ENCODE measurements at places on chromosomes 16 and 17.
A peak's percentile ranks its signal among the peaks of the same experiment; 100 is the strongest.

GRCh38 chr16:35570946-35571345 lies 2111.5 kb downstream of the TP53TG3F start:
- no peak for DNase-seq

DNA sequence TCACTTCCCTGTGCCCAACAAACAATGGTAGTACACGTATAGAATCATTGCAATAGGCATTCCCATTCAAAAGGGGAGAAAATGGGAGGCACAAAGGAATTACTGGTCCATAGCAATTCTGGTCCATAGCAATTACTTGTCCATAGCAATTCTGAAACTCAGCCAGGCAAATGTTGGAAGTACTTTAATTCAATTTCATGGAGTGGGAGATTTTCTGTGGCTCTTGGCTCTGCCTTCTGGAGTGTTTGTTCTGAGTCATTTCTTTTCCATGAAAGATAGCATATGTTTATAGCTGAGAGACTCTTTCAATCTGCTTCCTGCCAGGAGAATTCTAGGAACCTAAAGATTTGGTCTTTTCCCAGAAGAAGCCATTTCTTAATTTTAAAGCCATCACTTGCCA lies 182.8 kb upstream of the ELAC2 start:
- DNase-seq: no peak

DNA sequence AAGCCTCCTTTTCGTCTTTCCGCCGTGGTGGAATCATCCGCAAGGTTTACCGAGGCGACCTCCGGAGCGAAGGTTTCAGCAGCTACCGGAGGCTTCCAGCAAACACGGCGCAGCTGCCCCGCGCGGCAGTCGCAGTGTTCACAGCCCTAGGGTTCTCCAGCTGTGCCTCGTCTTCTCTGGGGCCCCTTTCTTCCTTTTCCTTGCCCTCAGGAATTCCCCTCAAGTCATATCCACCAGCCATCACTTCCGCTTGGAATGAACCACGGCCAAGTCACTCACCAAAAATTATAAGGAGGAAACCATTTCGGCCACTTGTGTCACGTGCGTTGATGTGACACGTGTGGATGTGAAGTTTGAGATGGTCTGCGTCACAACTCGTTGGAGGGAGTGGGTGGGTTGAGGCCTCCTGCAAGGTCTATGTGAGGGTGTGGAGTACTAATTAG lies 636 bp upstream of the ERN1 start:
- peak; percentile 96 for DNase-seq

DNA sequence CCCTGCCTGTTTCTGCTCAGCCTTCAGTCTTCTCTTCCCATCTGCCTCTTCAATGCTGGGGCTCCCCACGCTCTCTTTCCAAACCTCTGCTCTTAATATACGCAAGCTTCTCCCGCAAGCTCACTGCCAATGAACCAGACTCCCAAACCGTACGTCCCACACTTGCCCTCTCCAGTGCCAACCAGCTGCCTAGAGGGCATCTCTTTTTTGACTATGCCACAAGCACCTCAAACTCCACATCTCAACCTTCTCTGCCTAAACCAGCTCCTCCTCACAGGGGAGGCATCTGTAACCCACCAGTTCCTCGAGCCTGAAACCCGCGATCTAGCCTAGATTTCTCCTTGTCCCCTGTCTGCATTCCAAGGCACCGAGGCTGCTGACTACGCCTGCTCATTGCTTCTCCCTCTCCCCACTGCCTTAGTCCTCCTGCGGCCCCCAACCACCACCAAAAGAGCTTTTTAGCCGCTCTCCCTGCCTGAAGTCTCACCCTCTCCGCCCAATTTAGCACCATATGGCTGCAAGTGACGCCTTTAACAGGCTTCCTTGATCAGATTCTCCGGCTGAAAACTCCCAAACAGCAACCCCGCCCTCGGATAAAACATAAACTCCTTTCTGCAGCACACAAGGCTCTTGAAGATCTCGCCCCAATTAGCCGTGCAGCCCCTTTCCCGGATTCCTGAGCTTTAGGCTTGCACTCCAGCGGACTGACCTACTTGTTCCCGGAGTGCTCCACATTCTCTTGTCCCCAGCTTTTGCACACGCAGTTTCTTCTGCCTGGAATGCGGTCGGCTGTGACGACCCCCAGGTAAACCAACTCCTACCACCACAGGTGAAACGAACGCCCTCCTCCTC lies 1.5 kb downstream of the GGA2 start:
- DNase-seq: no peak

DNA sequence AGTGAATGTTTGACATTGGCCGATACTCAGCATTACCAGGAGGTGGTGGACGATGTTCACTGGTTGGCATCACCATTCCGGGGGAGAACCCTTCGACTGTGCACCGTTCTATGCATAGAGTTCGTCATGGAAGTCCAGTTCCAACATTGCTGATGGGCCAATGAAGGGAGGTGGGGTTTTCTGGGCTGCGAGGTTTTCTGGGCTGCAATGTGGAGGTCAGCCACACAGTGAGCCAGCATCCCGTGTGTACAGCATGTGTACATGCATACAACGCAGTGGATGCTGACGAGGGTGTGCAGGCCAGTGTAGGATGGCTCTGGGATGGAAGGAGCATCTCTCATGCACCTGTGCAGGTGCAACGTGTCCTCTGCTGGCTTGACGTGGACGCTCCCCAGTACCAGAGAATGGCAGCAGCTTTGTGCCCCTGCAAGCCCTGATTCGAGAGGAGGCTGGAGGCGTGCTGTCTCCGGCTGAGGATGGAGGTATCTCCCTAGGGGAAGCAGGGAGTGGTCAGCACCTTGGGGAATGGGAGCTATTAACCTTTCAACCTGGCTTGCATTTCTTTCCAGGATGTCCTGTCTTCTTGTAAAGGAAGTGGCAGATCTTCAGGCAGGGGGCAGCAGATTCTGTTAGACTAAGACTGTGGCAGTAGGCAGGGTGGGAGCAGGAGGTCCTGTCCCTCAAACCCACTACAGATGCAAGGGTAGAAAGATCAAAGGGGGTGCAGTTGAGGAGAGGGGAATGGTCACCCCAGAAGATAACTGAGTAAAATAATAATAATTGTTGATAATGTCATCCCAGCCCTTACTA lies 98.2 kb downstream of the CYLD start:
- DNase-seq: no peak

DNA sequence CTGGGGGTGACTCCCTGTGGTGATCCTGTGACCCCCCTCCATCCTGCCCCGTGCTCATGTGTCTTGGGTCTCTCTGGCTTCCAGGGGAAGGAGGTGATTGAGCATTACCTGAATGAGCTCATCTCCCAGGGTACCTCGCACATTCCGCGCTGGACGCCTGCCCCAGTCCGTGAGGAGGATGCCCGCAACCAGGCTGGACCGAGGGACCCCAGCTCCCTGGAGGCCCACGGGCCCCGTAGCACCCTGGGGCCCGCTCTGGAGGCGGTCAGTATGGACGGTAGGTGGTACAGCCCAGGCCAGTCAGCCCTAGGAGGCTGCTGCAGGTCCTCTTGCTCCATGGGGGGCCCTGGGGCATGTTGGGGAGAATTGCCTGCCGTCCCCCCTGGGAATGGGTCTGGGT lies 33.6 kb downstream of the SEC14L5 start:
- no peak for DNase-seq

GRCh38 chr16:21159281-21159951 lies 942 bp downstream of the LDAF1 start:
- peak; percentile 28 for DNase-seq

DNA sequence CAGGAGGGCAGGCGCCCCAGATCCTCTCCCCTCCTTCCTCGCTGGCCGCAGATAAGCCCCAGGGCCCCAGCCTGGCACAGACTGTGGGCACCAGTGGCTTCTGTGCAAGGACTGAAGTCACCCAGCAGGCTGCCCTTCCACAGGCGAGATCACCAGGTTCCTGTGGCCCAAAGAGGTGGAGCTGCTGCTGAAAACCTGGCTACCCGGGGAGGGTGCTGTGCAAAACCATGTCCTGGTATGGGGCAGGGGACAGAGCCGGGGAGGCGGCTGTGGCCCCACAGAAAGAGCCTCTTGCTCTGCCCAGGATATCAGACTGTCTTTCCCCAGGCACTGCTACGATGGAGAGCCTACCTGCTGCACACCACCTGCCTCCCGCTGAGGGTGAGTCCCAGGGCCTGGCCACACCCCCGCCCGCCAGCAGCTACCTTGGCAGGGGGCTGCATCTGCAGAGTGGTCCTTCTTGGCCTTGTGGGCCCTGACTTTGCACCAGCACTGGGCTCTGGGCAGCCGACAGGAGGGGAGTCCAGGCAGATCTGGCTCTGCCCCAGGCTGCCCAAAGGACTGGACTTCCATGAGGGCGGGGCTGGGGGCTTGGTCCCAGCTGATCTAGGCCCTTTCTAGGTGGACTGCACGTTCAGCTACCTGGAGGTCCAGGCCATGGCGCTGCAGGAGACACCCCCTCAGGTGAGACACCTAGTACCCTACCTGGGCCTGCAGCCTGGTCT lies 615 bp downstream of the CARMIL2 start:
- DNase-seq: no peak

- no peak for DNase-seq
Measured at GRCh38 chr17:77327566-77328464, 187.0 kb downstream of the SEC14L1 start.

DNA sequence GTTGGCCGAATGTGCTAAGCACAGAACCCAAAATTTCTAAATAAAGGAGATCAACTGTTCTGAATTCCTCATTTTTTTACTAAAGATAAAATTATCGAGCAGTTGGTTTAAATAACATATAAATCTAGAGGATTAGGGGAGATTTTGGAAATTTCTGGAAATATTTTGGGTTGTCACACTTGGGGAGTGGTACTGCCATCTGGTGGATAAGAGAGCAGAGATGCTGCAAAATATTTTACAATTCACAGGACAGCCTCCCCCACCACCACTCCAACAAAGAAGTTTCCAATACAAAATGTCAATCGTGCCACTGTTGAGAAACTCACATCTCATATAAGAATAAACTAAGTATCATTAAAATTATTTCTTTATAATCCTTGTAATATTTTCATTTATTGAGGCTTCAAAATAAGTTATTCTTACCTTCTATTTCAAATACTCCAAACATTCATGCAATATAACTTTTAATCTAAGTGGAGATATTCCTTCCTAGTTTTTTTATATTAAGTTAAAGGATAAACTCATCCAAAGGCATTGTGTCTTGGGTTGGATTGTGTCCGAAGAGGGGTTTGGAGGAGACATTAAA lies 17.0 kb upstream of the ABCA8 start:
- DNase-seq: peak; percentile 26

DNA sequence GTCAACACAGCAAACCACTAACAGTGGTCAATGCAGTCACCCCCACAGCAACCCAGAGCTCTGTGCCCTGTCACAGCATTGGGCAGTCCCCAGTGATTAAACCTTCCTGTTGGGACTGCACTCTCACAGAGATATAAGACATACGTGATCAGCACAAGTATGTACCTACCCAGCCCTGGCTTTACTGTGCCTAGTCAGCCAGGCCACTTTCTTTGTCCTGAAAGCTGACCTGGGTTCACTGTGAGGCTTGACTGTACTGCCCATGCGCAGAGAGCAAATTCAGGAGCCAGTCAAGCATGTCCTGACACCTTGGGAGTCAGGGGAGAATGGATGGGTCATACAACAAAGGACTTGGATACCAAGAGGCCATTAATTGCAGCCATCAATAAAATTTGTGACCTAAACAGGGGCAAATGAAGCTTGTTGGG lies 10.9 kb upstream of the TMEM170A start:
- DNase-seq: no peak

- no peak for DNase-seq
Measured at GRCh38 chr16:70156207-70156978, 17.2 kb upstream of the CLEC18C start.

GRCh38 chr17:73030501-73030921 lies 62.0 kb downstream of the SLC39A11 start:
- no peak for DNase-seq

GRCh38 chr17:43832976-43833829 lies at the start of gene MPP3:
Gene MPP3, minus strand, starts transcription at chr17:43833146. Its CDS starts 1,240 bp downstream, at chr17:43831906.
- DNase-seq: peak; percentile 33

GRCh38 chr17:66364990-66365490 lies 62.6 kb downstream of the PRKCA start:
- no peak for DNase-seq

DNA sequence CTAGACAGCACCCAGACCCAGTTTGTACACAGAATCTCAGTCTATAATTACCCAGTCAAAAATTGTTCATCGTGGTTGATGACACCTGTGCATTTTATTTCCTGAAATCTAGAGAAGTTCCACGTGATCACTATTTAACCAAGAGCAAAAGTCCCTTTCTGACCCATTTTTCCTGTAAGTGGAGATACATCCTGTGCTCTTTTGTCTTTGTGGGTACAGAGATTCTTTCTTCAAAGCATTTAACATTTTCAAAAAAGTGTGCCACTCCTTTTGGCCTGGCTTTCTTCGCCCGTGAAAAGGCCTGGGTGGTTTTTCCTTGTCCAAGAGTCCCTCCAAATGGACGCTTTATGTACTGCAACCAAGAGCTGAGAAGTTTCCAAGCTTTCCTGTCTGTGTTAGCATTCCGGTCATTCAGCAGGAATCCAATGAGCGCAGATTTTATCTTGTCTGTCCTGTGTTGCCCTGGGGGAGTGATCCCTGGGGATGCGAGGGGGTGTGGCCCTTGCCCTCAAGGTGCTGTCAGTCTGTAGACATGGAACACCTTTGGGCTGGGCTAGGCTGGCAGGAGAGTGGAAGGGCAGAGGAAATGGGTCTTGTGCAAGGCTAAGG lies 161.1 kb upstream of the CACNG5 start:
- peak; percentile 23 for DNase-seq

DNA sequence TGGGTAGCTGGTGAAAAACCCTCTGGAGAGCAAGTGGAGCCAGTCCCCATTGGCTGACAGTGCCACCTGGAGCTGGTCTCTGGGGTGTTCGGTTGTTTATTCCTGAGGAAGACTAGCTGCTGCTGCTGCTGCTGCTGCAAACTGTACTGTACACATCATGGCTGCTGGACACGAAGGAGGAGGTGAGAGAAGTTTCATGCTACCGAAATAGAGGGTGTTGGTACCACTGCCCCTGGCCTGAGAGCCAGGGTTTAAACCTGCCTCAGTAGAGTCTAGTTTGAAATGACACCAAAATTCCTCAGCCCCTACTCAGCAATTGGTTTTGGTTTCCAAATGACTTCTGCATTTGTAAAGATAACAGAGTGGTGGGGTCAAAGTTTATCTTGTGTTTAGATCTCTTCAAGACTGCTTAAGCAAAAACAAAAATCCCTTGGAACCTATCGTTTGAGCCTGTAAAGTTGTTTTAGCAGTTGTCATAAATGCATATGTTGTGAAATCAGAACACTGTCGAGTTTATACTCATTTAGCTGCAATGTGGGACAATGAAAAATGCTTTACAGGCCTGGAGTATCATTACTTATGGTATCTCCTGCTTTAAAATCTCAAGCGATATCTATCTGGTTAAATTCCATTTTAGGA lies 40.8 kb downstream of the CYB5B start:
- DNase-seq: peak; percentile 29

- DNase-seq: no peak
Measured at GRCh38 chr16:80887062-80887461, 82.7 kb upstream of the CDYL2 start.
